ENCODE measurements at places on chromosomes 16 and 17.

- DNase-seq: no peak
Measured at GRCh38 chr17:20235747-20236146, 226.6 kb downstream of the SPECC1 start.

- DNase-seq: peak; percentile 98
Measured at GRCh38 chr16:88700636-88701482, 5.3 kb downstream of the RNF166 start.

- DNase-seq: no peak
Measured at GRCh38 chr17:79681101-79681621, 49.6 kb upstream of the ENPP7 start.

- no peak for DNase-seq
Measured at GRCh38 chr17:43015579-43015978, 6.6 kb downstream of the VAT1 start.

DNA sequence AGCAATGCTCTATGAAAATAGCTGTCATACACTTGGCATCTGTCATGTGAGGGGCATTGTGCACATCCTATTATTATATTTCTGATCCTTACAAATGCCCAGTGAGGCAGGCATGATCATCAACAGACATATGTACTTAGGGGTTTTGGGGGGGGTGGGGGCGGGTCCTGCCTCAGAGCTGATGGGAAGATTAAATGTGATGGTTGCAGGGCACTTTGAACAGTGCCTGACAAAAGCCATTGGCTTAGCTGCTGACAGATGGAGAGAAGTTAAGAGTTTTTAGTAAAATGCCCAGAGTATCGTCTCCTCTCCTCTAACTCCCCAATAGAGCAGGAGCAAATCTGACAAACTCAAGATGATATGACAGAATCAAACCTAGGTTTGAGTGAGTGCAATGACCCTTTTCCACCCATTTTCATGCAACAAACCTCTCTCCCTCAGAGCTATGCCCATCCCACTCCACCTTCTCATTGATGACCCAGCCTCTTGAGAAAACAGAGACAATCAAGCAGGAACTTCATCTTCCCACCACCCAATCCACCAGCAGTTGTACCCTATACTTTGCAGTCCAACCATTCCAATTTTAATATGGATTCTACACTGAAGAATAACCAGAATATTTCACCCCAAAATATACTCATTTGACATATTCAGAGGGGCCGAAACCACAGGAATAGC, 4.8 kb downstream of the KLHL11 start:
- no peak for DNase-seq

- DNase-seq: peak; percentile 76
Measured at GRCh38 chr16:27230562-27231001, 27.3 kb downstream of the KDM8 start.

- DNase-seq: no peak
Measured at GRCh38 chr16:74743668-74744299, 30.8 kb downstream of the FA2H start.

DNA sequence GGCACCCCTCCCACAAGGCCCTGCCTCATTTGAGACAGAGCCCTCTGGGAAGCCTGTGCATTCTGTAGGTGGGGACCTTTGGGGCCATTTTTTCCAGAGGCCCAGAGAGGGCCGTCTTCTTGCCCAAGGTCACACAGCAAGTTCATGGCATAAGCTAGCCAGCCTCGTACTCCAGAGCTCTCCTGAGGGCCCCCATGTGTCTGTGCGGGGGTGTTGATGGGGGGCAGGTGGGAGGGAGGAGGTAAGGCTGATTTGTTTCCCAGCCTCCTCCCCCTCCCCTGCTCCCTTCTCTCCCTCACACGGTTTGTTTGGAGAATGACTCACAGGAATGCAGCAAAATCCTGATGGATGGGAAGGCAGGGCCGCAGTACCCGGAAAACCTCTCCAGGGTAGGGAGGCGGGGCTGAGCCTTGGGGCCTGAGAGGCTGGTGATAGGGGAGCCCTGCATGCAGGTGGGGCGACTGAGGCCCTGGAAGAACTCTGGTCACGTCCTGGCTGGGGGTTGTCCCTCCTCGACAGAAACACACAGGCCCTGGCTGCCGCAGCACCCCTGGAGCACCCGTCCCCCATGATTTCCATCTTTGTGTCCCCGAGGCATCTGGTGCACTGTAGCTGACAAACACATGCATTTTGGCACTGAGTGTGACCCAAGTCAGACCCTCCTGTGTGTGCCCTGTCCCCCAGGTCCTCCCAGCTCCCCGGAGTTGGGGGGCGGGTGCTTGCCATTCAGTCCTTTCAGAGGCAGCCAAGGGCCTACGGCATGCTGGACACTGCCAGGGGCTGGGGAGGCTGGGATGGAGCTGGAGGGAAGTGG, 29.7 kb downstream of the RAI1 start:
- DNase-seq: no peak

- no peak for DNase-seq
Measured at GRCh38 chr17:15048933-15049794, 216.0 kb downstream of the PMP22 start.

GRCh38 chr17:29855686-29856085, 74.3 kb downstream of the SSH2 start:
- no peak for DNase-seq

- no peak for DNase-seq
Measured at GRCh38 chr16:64656471-64656870, 465.4 kb downstream of the CDH11 start.

GRCh38 chr17:82025401-82026107, 2.4 kb downstream of the LRRC45 start:
- no peak for DNase-seq

DNA sequence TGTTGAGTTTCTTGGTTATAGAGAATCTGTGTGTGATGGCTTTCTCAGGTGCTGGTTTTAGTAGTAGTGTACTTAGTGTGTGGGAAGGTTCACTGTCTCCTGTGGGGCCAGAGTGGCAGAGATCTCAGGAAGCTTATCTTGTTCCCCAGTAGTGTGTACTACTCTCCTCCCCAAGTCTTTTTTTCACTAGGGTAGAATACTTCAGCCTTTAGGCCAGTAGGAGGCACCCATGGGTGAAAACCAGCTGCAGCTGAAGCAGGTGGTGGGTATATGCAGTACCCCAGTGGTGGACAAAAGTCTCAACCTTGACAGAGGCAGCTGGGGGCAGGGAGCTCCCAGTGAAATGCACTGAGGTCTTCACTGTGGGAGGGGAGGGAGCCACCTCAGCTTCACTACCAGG, 109.9 kb downstream of the PHKB start:
- DNase-seq: no peak
